ENCODE measurements at places on chromosomes 7 and 10.
A peak's percentile ranks its signal among the peaks of the same experiment; 100 is the strongest.

DNA sequence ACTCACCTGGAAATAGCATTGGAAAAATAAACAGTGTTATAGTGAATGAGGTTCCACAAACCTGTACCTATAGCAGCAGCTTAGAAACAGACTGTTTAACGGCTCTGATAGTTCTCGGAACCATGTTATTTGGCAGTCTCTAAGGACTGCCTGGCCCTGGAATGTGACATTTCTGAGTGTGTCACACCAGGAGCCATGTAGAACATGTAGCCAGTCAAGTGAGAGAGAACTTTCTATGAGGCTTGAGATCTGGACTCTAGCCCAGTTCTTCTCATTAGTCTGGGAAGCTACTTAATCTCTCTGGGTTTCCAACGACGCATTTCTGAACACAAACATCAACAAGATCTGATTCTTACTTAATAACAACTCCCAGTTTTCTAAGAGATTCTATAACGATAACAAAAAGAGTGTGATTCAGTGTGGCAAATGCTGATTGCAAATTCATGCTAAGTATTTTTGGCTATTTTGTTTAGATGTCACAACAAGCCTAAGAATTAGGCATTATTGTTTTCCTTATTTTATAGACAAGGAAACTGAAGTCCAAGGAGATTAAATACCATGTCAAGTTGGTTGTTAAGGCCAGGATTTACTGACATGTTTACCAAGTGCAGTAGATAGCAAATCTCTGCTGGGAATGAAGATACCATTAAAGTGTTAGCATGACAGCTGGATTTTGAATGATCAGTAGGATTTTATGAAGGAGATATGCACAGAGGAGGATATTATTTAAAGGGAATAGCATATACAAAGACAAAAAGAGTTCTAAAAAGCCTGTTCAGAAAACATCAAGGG lies 47.2 kb downstream of the APBB1IP start:
- DNase-seq = no peak

GRCh38 chr7:131110297-131111080 lies 217.2 kb upstream of the MKLN1 start:
- DNase-seq = no peak

DNA sequence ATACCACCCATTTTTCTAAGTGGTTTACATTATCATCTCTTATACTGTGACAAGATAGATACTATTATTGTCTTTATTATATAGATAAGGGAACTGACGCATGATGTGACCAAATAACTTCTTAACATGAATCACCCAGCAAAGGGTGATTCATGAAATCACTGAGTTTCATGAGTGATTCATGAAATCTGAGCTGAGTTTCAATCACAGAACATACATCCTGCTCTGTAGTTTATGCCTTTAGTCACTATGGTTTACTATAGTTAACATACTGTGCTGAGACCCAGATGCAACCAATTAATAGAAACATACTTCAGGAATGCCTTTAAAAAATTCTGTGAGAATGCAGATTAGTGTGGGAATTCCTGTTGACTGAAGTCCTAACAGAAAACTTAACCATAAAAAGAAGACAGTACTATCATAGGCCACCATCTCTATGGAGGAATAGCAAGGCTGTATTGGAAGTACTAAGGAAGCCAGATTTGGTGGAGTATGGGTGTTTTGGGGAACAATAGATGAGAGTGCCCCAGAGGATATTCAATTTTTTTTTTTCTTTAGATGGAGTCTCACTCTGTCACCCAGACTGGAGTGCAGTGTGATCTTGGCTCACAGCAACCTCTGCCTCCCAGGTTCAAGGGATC lies 43.1 kb upstream of the SEMA3A start:
- no peak for DNase-seq

DNA sequence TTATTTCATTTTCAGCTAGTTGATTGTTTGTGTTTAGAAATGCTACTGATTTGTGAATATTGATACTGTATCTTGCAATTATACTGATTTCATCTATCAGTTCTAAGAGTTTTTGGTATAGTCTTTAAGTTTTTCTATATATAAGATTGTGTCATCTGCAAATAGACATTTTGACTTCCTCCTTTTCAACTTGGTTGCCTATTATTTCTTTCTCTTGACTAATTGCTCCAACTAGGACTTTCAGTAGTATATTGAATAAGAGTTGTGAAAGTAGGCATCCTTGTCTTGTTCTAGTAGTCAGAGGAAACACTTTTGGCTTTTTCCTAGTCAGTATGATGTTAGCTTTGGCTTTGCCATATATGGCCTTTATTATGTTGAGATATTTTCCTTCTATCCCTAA lies 20.4 kb downstream of the PHTF2 start:
- no peak for DNase-seq

- no peak for DNase-seq
Observed at GRCh38 chr7:70354409-70355169, 756.3 kb downstream of the AUTS2 start.

DNA sequence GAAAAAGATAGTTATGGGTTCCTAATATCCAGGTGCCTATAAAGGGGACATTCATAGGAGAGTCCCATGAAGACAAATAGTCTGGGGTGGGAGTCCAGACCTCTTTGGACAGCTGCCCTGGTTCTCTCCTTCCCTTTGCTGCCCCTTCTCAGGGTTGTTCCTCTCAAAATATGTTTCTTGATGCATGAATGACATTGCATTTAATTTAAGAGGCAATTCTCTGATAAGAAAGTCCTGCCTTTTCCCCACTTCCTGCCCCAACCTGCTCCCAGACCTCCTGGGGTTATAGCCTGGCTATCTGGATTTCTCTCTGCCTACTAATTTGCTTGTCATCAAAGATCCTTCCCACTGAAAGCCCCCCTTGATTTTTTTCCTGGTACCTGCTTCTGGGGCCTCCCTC lies 12.5 kb upstream of the BTRC start:
- no peak for DNase-seq

DNA sequence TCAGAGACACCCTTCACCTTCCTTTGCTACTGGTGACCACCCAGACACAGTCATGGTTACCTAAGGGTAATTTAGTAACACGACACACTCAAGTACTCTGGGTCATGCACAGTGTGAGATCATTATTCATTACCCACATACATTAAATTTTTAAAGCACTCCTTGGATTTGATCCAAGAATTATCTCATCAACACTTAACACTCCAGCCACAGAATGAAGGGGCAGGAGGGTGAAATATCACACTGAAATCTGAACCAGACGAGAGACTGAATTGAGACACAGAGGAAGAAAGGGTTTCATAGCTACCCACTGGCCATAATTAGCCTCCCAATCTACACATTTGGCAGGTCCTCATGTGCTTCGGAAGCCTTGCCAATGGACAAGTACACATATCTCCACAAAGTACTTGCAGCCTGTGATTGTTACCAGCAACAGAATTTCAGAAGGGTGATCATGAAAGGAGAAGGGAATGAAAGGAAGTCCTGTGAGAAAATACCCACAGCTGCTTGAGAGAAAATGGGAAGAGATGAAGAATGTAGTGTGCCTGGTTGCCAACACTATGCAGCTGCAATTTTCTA lies 189.3 kb downstream of the POLR1F start:
- no peak for DNase-seq

DNA sequence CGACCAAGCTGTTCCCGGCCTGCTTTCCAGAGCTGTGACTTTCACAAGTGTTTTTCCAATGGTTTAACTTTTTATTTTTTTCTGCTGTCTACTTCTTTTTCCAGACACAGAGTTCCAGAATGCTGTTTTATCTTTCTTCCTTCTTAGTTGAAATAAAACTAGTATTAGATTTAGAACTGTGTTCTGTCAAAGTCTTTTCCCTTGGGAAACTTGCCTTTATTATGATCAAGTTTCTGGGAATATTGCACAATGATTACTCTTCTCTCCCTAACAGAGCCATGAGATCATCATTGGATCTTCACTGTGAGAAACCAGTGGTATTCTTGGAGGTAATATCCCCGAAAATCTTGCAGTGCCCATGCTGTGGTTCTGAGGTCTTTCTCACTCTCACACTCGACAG lies 104.9 kb upstream of the KCND2 start:
- no peak for DNase-seq

GRCh38 chr7:95537468-95537867 lies 51.7 kb downstream of the ASB4 start:
- DNase-seq = no peak

- DNase-seq = peak; percentile 7
Observed at GRCh38 chr10:70540089-70540788, 61.7 kb downstream of the PALD1 start.

DNA sequence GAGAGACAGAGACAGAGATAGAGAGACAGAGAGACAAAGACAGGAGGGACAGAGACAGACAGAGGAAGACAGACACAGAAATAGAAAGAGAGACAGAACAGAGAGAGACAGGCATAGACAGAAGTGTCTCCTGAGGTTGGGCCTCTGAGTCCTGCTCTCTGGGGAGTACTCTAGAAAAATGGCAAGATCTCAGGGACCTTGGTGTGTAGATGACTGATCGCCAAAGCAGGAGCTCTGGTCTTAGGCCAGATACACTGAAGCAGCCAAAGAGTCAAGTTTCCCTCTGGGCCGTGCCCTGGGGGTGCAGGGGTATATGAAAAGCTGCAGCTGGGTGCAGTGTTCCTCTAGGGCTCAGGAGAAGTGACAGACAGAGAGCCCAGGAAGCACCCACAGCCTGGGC lies 176.6 kb upstream of the TNS3 start:
- DNase-seq = no peak

- DNase-seq = no peak
Observed at GRCh38 chr7:964401-965231, 10.1 kb upstream of the ADAP1 start.

- no peak for DNase-seq
Observed at GRCh38 chr10:25842146-25842545, 91.9 kb upstream of the MYO3A start.

DNA sequence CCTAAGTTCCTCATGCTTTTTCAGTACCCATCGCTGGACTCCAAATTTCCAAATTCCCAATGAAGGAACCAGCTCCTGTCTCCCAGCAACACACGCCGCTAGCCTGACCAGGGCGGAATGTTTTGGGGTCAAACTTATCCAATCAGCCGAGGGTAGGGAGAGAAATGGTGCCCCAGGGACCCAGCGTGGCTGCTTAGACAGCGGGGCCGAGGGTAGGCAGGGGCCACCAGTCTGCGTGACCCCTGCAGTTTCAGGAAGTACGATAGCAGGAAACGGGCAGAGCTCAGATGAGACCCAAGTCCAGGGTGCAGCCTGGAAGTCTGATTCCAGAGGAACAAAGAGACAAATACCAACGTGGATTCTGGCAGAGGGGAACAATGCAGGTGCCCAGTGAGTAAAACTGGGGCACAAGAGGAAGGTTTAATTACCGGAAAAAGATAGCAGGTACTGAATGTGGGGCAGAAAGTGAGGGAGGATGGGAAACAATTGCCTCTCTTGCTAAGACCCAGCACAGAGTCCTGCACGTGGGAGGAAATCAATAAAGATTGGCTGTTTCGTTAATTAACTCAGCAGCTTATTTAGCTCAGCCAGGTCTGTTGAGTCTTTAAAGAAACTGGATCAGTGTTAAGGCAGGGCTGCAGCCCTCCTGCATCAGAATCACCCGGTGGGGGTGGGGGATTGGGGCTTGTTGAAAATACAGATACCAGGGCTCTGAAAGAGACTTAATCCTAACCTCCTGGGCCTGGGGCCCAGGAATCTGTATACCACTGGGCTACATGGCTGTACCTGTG lies 50.4 kb upstream of the NFE2L3 start:
- no peak for DNase-seq

- DNase-seq = no peak
Observed at GRCh38 chr10:636769-637168, 52.7 kb downstream of the DIP2C start.

DNA sequence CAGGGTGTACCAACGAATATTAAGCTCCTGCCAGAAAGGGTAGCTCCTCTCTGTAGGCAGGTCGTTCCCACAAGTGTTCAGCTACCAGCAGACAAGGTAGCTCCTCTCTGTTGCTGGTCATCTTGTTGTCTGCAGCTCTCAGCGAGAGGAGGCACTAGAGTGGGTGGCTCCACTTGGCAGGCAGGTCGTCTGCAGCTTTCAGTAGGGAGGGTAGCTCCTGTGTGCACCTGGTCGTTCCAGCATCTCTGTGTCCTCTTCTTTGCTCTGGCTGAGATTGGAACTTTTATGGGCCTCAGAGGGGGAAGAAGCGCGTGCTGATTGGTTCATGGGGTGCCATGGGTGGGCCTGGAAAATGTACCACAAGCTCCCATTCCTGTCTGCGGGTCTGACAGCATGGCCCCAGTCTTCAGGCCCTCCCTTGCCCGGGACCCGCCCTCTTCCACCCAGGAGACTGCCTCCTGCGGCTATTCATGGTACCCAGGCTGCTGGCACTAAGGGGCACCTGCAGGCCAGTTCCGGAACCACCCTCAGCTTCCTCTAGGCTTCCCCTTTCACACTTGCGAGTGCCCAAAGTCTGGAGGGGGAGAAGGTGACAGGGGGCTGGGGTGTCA lies 63.9 kb upstream of the CACNA2D1 start:
- no peak for DNase-seq

DNA sequence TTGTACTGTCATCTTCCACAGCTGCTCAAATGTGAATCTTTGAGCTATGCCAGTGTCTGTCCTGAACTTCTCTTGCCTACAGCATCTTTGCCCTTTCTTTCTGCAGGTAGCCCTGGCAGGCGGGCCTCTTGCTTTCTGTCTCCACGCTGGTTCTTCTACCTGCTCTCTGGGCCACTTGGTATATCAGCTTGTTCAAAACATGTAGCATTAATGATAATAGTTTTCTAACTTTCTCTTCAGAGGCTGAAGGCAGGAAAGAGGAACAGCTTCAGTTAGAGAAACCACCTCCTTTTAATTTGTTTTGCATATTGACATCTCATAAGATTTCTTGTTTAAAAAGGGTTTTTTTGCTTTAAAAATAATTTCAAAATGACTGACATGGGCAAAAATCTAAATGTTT lies 923 bp upstream of the FGL2 start:
- DNase-seq = no peak

- DNase-seq = no peak
Observed at GRCh38 chr7:157974678-157975230, 612.9 kb downstream of the PTPRN2 start.

Measured in activated T-cell treated with anti-CD3 and anti-CD28 coated beads for 1 hour (primary cell).